ENCODE measurements at places on chromosomes 6 and 20.

DNA sequence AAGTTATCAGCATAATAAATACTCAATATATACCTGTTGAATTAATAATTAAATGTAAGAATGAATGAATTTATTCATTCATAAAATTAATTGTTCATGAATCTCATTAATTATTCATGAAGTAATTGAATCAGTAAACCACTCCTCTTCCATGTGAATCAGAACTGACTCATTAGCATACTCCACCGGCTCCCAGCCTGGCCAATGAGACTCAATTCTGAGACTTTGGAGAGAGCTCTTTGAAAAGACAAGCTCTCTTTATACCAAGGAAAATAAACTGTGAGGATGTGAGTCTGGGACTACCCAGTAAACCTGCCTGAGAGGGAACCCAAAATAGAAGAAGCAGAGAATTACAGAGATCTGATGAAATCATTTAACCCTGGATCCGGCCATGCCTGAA is 8.4 kb upstream of the SLC2A10 start:
- no peak for DNase-seq

- DNase-seq = no peak
Observed at GRCh38 chr6:148217051-148217450, 125.6 kb upstream of the SASH1 start.

DNA sequence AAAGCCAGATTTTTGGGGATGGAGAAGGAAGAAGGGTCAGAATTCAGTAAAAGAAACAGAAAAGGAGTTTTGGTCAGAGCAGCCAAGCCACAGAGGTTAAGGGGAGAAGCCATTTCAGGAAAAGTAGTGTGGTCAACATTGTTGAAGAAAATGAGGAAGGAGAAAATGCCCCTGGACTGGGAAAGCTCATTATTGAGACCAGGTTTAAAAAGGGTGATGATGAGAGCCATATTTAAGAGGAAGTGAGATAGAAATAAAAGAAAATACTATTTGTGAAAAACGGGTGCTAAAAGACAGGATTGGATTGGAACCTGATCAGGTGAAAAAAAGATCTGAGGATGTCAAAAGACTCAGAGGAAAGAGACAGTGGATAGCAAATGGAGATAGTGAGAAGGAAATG is 75.8 kb downstream of the CEP162 start:
- DNase-seq = no peak

- DNase-seq = no peak
Observed at GRCh38 chr6:113901482-113901881, 44.3 kb downstream of the MARCKS start.

GRCh38 chr6:119562168-119562567 is 212.6 kb upstream of the MAN1A1 start:
- DNase-seq = no peak

GRCh38 chr6:158322400-158322723 is 10.1 kb downstream of the TULP4 start:
- DNase-seq = no peak

All from GM04503 (cell line).